ENCODE measurements at places on chromosomes 2 and 18. TPM values are rescaled to one million over a fixed set of nuclear protein-coding genes. Genes with fewer than 3 reads are reported as not detected.

DNA sequence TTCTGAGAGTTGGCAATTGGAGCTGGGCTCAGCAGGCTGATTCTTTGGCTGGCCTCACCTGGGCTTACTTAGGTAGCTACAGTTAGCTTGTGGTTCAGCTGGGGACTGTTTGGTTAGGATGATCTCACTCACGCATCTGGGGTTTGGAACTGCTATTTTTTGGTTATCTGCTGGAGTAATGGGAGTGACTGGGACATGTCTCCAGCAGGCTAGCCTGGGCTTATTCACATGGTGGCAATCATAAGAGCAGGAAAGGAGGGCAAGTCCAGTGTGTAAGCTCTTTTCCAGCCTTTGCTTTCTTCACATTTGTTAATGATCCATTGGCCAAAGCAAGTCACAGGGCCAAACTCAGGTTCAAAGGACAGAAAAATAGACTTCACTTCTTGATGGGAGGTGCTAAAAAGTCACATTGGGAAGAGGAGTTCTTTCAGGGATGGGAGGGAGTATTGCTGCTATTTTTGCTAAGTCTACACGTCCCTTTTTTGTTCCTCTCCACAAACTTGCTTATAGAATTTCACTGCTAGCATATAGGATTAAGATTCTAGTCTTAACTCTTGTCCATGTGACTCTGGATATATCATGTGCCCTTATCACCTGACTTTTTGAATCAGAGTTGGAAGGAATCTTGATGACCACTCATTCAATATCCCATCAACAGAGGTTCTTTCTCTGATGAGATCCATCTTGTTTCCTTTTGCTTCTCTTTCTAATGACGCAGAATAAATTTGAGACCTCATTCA is 174.0 kb downstream of the ZFP36L2 start:
- H3K4me3 ChIP-seq: no peak overlapping the region
- H3K27ac ChIP-seq: no peak overlapping the region
- peaks cover 5% of the 10 kb centered on the region for H3K27me3 ChIP-seq

DNA sequence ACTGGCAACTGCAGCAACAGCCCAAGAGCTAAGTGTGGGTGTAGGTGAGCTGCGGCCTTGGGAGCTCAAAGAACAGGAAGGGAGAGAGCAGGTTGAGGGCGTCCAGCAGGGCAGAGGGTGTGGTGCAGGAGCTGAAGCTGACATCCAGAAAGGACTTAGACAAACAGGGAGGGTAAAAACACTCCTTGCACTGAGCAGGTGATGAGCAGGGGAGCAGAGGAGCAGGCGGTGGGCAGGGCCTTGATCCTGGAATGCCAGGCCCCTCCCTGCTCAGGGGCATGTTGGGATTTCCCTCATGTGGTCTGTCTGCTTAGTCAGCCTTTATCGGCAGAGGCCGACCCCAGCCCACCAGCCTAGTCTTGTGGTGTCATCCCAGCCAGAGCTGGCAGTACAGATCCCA is 63.6 kb downstream of the VSNL1 start:
- peaks cover 5% of the 10 kb centered on the region for H3K27me3 ChIP-seq
- DNase-seq: no peak
- no peak overlapping the region for H3K4me3 ChIP-seq
- no peak overlapping the region for H3K27ac ChIP-seq
- no peaks in the 10 kb centered on the region for H3K36me3 ChIP-seq

- no peak overlapping the region for H3K27ac ChIP-seq
- no peaks in the 10 kb centered on the region for H3K36me3 ChIP-seq
- no peak for DNase-seq
- no peak overlapping the region for H3K4me3 ChIP-seq
- H3K27me3 ChIP-seq: peaks cover 3% of the 10 kb centered on the region
Measured at GRCh38 chr2:31014516-31014915, 123.7 kb downstream of the GALNT14 start.

GRCh38 chr2:201269764-201270163 is 9.4 kb downstream of the CASP8 start:
- H3K27me3 ChIP-seq: no peaks in the 10 kb centered on the region
- no peak for DNase-seq
- H3K27ac ChIP-seq: no peak overlapping the region
- peaks cover 58% of the 10 kb centered on the region for H3K4me1 ChIP-seq
- H3K36me3 ChIP-seq: peaks cover 70% of the 10 kb centered on the region

LBH gene
- 176 TPM for total RNA-seq
